IPS DF 19.7 (cell line): ENCODE measurements at places on chromosomes 1 and 21.

GRCh38 chr1:2378441-2378851, 12.9 kb downstream of the MORN1 start:
- DNase-seq, result no peak

DNA sequence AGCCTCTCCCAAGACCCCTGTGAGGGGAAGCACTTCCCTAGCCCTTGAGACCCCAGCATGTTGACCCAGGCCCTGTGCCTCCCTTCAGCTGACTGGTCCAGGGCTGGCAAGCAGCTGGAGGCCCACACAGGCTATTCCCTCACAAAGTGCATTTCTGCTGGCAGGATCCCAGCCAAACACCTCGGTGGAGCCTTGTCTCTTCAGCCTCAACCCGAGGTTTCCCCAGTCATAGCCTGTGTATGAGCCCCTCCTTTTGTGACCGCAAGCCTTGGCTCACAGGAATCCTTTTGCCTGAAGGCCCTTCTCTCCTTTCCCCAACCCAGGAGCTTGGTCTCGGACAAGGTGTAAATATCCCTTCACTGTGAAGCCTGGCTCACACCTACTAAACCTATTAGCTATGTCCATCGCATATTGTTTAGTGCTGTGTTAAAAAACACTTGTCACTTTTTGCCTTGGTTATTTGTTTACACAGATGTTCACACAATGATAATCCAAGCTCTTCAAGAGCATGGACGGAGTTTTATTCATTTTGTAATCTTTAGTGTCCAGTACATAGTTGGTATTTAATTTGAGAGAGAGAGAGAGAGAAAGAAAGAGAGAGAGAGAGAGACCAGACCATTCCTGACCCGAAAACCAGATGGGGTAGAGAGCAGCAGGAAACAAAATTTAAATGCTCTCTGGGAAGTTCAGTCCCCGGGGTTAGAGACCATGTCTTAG, 8.5 kb upstream of the CD247 start:
- DNase-seq, result no peak

GRCh38 chr1:110494522-110495406, 24.2 kb downstream of the KCNA10 start:
- no peak for DNase-seq

GRCh38 chr1:167504467-167504827, 13.9 kb downstream of the CD247 start:
- DNase-seq, result no peak

GRCh38 chr1:2097386-2098300, 47.4 kb downstream of the PRKCZ start:
- DNase-seq, result no peak

DNA sequence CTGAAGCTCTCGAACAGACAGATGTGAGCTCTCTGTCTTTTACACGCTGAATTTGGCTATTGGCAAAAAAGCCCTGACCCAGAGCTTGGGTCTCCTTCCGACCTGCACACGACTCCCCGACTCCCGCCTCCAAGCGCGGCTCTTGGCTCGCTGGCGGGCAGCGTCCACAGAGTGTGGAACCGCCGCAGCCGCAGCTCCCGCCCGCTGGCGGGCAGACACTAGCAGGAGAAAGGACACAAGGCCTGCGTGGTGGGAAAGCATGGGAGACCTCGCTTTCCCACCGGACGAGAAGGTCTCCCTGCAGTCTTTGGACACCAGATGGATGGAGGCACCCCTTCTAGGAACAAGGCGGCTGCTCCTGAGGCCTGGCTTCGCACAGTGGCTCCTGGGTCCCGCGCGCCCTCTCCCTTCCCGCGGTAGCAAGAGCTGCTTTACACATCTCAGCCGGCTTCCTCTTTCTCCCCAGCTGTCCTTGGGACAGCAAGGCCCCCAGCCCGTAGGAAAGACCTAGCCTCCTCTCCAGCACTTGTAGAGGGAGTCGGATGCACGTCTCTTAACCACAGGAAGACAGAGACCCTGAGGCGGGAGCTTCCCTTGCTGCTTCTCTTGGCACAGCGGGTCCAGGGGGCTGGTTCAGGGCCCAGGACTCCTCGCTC, 92.1 kb downstream of the PRKAB2 start:
- DNase-seq, result no peak

GRCh38 chr1:173392895-173393658, 84.1 kb upstream of the PRDX6 start:
- DNase-seq, result no peak
